Stimulated activated CD4-positive, alpha-beta T cell treated with anti-CD3 and anti-CD28 coated beads, Interleukin-2, amount 100 ng/mL, for 48 hours (primary cell): ENCODE measurements at places on chromosomes 3 and 15.

DNA sequence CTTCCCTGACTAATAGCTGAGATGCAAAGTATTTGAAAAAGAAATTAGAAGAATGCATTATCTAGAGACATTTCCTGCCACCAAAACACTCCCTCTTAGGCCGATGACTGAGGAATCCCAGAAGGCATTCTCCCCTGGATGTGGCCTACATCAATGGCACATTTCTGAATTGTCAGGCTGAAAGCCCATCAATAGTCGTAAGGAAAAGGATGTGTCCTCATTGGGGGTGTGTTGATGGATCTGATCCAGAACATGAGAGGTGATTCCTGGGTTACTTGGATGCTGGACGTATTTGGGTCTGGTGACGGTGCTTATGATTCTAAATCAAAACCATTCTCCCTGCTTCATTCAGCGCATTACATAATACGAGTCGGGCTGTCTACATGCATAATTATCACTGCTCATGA lies 216.9 kb upstream of the CDIN1 start:
- DNase-seq = no peak

DNA sequence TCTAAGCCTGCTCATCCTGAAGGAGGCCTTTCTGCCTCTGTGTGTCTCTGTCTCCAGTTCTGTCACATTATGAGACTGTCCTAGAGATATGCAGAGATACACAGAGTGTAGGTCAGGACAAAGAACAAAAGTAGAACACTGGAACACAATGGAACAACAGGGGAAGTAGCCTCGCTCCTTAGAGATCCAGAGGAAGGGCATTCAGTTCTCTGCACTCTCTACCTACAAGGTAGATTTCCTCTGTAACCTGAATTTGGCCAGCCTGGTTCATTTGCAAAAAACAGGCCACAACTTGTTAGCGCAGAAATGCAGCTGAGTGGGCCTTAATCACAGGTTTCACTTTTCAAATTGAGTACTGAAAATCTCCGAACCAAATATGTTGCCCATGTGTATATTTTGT lies 19.4 kb downstream of the NEK10 start:
- DNase-seq = no peak

DNA sequence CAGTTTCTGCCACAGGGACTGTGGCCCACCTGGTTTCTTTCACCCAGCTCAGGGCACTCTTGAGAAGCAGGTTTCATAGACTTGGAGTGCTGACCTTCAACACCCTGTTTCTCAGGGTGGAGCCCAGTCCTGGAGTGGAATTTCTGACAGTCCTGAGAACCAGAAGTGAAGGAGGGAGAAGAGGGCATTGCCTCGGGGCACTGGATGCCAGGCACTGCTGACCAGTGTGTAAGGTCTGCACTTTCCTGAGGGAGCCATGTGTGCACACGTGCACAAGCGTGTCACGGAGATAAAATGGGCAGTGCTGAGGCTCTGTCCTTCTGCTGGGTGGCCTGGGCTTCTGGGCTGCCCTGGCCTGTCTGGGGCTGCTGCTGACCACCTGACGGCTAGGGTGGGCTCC lies 118.5 kb downstream of the SEC22A start:
- DNase-seq = no peak

GRCh38 chr3:112043621-112044201 lies 9.2 kb downstream of the TMPRSS7 start:
- DNase-seq = peak; percentile 13

GRCh38 chr3:136671921-136672320 lies 80.3 kb downstream of the STAG1 start:
- DNase-seq = no peak

DNA sequence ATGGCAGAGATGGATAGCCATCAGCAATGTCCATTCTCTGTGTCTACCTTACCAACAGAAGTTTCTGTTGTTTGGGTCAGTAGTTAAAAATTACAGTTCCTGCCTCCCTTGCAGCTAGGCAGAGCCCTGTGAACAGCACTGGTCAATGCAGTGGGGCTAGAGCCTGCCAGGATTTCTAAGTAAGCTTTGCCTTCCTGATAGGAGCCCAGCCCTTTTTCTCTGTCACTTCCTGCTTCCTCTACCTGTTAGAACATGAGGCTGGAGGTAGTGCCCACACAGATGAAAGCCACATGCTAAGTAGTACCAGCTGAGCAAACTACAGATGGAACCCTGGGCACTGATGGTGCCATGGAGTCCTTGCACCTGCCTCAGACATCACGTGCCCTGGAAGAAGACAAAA lies 45.0 kb downstream of the MGLL start:
- no peak for DNase-seq

- DNase-seq = no peak
Measured at GRCh38 chr15:52114261-52115055, 1.9 kb upstream of the BCL2L10 start.

DNA sequence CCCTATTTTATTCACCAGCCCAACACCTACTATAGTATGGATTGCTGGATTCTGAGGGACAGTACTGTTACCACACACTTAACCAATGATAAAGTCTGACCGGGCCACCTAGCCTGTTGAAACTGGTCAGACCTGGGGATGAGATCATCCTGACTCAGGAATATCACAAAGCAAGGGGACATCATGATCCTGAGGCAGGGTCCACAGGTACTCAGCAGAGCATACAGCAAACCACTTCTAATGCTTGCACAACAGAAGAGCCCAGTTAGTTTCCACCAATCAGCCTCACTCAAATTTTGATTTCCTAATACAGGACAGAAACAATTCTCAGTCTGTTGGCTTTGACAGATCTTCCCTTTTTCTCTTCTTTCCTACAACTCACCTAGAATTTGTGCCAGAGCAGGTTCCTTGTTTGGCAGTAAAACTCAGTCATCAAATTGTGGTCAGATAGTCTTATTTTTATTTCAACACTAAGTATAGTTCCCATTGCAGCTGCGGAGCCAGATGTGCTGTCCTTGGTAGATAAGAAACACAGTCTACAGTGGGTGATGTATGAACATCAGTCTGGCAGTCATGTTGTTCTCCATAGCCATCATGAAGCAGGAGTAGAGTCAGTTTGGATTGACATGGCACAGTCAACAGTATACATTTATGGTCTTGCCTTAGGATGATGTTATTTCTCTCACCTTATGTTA lies 90.1 kb upstream of the PRR23C start:
- DNase-seq = no peak

DNA sequence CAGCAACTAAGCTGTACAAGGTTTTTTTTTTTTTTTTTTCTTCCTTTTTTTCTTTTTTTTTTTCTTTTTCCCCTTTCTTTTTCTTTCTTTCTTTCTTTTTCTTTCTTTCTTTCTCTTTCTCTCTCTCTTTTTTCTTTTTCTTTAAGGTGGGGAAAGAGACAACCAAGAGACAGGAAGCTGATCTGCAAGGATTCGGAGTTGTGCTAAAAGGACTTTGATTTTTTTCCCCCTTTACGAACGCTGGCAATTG lies 148 bp downstream of the RBMS3 start:
- no peak for DNase-seq

DNA sequence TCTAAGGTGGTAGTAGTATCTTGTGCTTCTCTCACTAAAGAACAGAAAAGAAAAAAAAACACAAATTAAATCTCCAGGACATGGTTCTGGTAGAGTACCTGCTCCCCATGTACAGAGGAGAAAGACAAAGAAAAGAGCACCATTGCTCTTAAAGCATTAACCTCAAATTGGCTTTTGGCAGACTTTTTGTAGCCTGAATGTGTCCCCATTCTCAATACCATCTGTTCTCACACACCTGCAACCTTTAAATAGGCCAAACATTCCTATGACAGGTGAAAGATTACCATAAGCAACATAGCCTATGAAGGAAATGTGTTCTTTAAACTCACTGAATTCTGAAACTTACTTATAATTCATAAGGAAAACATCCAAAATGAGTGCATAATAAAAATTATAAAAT lies 68.0 kb downstream of the TIPARP start:
- DNase-seq = no peak

DNA sequence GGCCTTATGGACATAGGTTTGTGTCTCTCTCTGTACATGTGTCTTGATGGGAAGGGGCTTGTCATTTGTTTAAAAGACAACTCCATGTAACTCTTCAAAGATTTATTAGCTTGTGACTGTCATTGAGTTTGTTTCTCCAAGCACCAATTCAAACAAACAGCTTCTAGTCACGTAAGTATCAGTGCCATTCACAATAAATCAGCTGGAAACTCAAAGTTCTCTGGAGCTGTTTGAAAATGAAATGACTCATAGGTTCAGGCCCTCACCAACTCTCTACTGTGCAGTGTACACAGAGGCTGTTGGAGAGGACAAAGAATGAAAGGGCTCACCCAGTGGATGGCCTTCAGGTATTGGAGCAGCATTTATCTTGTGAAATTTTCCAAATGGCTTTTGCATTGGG lies 476.3 kb downstream of the AGBL1 start:
- no peak for DNase-seq

DNA sequence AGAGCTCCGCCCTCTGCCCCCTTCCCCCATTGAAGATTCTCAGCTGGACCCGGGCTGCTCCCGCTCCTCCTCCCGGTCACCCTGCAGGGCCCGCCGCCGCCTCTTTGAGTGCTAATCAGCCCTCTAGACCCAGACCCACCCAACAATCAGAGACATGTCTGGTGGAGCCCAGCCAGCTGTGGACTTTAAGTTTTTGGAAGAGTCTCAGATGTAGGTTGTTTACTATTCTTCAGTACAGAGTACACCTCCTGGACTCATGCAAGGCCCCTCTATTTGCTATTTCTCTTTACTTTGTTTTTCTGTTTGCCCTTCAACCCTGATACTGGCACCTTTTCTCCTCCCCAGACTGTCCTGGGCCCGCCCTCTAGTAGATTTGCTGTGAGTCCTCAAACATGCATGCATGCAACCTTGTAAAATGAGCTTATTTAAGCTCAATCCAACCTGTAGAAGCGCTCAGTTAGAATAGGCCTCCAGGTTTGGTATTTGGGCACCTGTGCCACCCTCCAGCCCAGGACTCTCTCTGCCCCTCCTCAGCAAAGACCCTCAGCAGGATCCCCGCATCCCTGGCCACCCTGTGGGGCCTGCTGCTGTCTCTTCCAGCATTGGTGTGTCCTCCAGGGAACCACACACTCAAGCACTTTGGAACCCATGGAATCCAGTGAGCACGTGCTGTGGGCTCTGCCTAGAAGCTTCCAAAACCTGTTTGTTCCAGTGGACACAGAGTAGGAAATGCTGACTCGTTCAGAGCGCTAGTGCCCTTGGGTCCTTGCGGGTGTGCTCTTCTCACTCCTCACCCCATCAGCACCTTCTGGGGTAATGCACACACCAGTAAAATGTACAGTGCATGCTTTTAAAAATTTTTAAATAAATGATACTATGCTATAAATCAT lies 4.6 kb downstream of the PRR23E start:
- DNase-seq = no peak

DNA sequence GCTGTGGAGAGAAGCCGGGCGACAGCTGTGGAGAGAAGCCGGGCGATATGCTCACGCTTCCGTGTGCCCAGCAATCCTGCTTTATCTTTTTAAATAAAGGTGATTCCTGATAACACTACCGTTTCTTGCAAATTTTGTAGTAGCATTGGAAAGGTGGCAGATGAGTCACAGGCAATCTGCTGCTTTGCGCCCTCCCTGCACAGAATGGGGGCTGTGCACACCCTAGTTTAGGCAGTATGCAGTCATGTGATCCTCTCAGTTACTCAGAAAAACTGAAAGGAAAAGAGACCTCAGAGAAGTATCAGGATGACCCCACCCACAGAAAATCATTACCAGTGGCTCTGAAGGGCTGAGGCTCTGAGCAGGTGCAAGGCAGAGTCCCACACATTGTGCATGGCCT lies 24.9 kb upstream of the TMCC1 start:
- no peak for DNase-seq

DNA sequence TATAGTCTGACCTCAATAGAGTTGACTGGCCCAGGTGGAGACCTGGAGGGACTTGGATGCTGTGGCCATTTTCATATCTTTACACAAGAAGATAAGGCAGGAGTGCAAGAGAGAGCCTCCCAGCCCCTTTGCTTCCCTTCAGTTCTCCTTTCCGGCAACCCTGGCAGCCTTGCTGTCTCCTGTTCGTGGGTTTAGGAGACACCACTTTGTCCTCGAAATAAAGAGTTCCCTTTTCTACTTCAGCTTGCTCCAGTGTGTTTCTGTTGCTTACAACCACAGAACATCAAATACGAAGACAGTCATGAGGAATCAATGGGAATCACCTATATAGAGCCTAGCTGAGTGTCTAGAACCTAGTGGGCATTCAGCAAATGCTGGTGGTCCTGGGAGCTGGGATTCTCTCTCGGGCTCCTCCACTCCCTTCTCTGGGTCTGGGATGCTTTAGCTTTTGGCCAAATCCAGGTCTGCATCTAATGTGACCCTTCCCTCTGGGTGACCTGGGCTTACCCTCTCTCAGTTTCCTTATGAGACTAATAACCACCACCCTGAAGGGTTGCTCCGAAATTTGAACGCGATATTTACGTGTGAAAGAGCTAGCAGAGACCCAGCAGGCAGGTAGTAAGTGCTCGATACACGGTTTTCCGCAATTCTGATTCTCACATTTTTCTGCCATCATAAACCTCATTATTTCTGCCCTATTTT lies 44.5 kb downstream of the PCSK6 start:
- DNase-seq = no peak

GRCh38 chr3:190556351-190556750 lies 42.5 kb downstream of the IL1RAP start:
- no peak for DNase-seq
